ENCODE measurements at places on chromosomes 6 and 20. TPM values are rescaled to one million over a fixed set of nuclear protein-coding genes. Genes with fewer than 3 reads are reported as not detected.

DNA sequence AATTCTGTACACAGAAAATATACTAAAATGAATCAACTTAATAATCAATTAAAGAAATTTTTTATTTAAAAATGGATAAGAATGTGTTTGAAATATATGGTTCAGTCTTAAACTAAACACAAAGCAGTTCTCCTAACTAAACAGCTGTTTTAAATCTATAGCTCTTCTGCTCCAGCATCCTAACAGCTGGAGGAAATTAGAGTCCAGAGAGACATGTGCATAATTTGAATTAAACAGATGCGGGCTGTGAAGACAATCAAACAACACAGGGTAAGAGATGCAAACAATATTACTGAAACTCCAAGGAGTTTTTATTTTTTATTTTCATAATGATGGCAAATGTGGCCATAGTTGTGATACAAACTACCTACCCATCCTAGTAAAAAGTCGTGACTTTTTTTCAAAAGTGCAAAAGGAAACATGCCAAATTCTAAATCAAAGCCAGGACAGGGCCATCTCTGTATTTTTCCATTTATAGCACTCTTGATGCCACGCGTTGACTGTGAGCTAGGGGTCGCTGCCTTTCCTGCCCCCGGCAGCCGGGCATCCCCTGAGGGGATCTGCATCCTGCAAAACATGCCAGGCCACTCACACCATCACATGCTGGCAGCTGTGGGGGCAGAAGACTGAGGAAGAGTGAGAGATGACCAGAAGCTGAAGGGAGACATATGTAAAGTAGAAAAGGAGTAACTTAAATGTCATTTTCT lies 310.6 kb downstream of the PRKN start:
- H3K27me3 ChIP-seq, result no peaks in the 10 kb centered on the region
- no peak overlapping the region for H3K4me3 ChIP-seq
- no peak for DNase-seq
- no peaks in the 10 kb centered on the region for H3K4me1 ChIP-seq
- no peak overlapping the region for H3K27ac ChIP-seq

DNA sequence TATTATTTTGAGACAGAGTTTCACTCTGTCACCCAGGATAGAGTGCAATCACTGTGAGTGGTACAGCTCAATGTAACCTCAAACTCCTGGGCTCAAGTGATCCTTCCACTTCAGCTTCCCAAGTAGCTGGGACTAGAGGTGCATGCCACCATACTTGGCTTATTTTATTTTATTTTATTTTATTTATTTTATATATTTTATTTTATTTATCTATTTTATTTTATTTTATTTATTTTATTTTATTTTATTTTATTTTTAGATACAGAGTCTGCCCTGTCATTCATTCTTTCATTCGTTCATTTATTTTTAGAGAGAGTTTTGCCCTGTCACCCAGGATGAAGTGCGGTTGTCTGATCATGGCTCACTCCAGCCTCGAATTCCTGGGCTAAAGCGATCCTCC lies 35.5 kb downstream of the ATG5 start:
- H3K27ac ChIP-seq, result no peak overlapping the region
- no peak for DNase-seq
- H3K4me3 ChIP-seq, result no peak overlapping the region
- no peaks in the 10 kb centered on the region for H3K27me3 ChIP-seq
- H3K36me3 ChIP-seq, result peaks cover 52% of the 10 kb centered on the region

- H3K4me3 ChIP-seq, result no peak overlapping the region
- no peak for DNase-seq
- peaks cover 7% of the 10 kb centered on the region for H3K27me3 ChIP-seq
- no peak overlapping the region for H3K27ac ChIP-seq
- no peaks in the 10 kb centered on the region for H3K4me1 ChIP-seq
These were observed 43.4 kb downstream of the PTK7 start for GRCh38 chr6:43119482-43119881.

GRCh38 chr6:161429921-161430490 lies 156.1 kb upstream of the AGPAT4 start:
- no peak overlapping the region for H3K27ac ChIP-seq
- no peaks in the 10 kb centered on the region for H3K4me1 ChIP-seq
- H3K4me3 ChIP-seq, result no peak overlapping the region
- H3K36me3 ChIP-seq, result no peaks in the 10 kb centered on the region
- H3K27me3 ChIP-seq, result no peaks in the 10 kb centered on the region
- no peak for DNase-seq

GRCh38 chr6:99905209-99906106 lies 88.6 kb downstream of the MCHR2 start:
- H3K4me1 ChIP-seq, result no peaks in the 10 kb centered on the region
- H3K27ac ChIP-seq, result no peak overlapping the region
- H3K4me3 ChIP-seq, result no peak overlapping the region
- peaks cover 26% of the 10 kb centered on the region for H3K27me3 ChIP-seq
- H3K36me3 ChIP-seq, result no peaks in the 10 kb centered on the region
- DNase-seq, result no peak

- no peak overlapping the region for H3K27ac ChIP-seq
- peaks cover 18% of the 10 kb centered on the region for H3K4me1 ChIP-seq
- no peak overlapping the region for H3K4me3 ChIP-seq
- H3K36me3 ChIP-seq, result peaks cover 35% of the 10 kb centered on the region
- no peak for DNase-seq
These were observed 51.9 kb downstream of the TRMT11 start for GRCh38 chr6:126038234-126038633.

GRCh38 chr6:7802662-7803061 lies 76.8 kb downstream of the BMP6 start:
- peaks cover 6% of the 10 kb centered on the region for H3K4me1 ChIP-seq
- H3K27me3 ChIP-seq, result peaks cover 31% of the 10 kb centered on the region
- H3K4me3 ChIP-seq, result no peak overlapping the region
- H3K27ac ChIP-seq, result no peak overlapping the region
- no peaks in the 10 kb centered on the region for H3K36me3 ChIP-seq

GRCh38 chr6:148934539-148934938 lies 187.7 kb downstream of the UST start:
- no peak overlapping the region for H3K27ac ChIP-seq
- no peaks in the 10 kb centered on the region for H3K36me3 ChIP-seq
- no peak for DNase-seq
- H3K27me3 ChIP-seq, result no peaks in the 10 kb centered on the region
- no peak overlapping the region for H3K4me3 ChIP-seq
- H3K4me1 ChIP-seq, result peaks cover 1% of the 10 kb centered on the region

- no peak overlapping the region for H3K4me3 ChIP-seq
- no peaks in the 10 kb centered on the region for H3K4me1 ChIP-seq
- H3K36me3 ChIP-seq, result peaks cover 33% of the 10 kb centered on the region
- H3K27me3 ChIP-seq, result no peaks in the 10 kb centered on the region
- DNase-seq, result no peak
These were observed 26.0 kb upstream of the ADIG start for GRCh38 chr20:38554986-38555385.

DNA sequence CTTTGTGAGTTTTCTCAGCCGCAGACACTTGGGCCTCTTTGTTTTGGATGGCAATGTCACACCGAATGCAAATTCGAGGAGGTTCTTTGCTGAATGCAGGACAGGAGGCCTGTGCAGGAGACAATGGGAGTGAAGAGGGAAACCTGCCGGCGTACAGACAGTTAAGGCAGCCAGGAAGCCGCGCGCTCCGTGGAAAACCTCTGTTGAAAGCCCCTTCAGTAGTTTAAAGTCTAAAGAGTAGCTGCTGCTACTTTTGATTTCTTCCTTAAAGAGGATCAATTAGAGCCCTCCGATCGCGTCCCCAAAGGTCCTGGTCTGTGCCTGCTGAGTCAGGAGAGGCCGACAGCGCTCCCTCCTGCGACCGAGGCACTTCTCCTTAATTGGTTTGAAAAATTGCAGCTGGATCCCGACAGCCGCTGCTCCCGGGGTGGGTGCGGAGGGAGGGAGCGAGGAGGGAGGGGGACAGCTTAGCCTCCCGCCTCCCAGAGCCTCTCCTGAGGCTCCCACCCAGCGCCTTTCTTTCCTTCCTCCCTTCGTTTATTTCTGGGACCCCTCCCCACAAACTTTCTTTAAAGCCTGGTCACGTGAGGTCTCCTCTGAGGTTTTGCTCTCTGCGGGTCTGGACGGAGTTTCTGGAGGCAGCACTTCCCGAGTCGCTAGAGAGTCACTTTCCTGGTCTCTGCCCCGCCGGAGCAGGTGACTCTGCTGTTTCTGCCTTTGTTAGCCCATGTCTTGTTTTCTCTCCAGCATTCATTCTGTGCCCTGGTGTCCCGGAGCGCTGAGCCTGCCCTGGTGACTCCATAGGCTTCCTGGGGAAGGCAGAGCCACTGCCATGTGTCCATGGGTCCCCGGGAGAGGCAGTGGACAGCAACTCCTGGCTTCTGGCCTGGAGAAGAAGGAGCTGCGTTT lies 22.3 kb upstream of the RPP40 start:
- peak overlapping the region; percentile 20 for H3K4me3 ChIP-seq
- H3K27me3 ChIP-seq, result peaks cover 7% of the 10 kb centered on the region
- DNase-seq, result no peak

GRCh38 chr6:111591370-111591900 lies 14.2 kb downstream of the TRAF3IP2 start:
- no peaks in the 10 kb centered on the region for H3K27me3 ChIP-seq
- no peak overlapping the region for H3K4me3 ChIP-seq
- no peak for DNase-seq
- no peak overlapping the region for H3K27ac ChIP-seq

DNA sequence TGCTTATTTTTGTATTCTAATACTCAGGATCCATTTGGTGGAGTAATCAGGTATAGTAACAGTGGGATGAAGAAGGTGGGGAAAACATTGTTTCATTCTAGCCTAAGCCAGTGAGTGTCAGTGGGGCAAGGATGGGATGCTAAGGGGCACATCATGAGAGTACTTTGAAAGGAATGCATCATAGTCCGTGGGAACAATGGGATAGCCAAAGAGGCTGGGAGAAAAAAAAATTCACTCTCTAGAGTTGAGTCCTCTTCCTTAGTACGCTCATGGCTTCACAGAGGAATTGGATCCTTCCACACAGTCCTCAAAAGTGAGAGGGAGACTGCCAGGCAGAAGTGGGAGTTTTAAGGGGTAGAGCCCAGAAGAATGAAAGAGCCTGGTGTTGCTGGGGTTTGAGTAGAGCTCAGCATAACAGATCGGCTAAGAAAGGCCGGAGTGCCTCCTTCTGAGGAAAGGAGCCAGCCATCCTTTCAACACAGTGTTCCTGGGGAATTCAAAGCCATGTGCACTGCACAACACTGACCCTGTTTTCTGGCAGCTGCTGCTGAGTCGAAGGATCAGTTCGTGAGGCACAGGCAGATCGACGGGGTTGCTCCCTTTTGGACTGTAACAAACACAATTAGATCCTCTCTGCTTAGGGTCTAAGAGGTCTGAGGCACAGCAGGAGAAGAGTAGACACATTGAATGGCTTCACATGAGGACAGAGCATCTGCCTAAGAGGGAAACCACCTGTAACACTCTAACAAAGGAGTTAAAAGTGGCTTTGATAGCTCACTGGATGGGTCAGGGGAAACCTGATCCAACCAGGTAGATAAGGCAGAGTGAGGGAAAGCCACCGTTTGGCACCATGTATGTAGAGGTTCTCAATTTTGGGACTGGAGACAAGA lies 61.2 kb downstream of the ELOVL5 start:
- no peak overlapping the region for H3K27ac ChIP-seq
- no peak overlapping the region for H3K4me3 ChIP-seq
- peaks cover 43% of the 10 kb centered on the region for H3K4me1 ChIP-seq
- H3K36me3 ChIP-seq, result peaks cover 39% of the 10 kb centered on the region
- no peak for DNase-seq

- H3K27me3 ChIP-seq, result no peaks in the 10 kb centered on the region
- DNase-seq, result no peak
- no peak overlapping the region for H3K4me3 ChIP-seq
- H3K4me1 ChIP-seq, result peaks cover 21% of the 10 kb centered on the region
These were observed 2.1 kb upstream of the ZNF451 start for GRCh38 chr6:57087916-57088315.

DNA sequence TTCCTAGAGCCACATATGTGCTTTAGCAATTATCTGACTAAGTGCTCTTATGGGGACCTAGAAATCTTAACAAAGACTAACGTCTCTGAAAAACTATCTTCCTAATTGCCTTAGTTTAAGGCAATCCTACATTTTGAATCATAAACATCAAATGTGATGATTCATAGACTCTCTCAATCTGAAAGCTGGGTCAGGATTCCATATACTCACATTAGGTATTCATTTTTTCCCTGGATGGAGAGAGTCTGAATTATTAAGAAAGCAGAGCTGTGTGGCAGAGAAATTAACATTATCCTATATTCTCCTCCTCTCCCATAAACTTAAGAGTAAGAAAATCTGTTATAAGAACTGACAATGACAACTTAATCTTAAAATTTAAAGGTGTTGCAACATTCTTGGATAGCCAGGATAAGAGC lies 1.6 kb upstream of the PRL start:
- H3K36me3 ChIP-seq, result no peaks in the 10 kb centered on the region
- H3K27me3 ChIP-seq, result no peaks in the 10 kb centered on the region
- H3K4me3 ChIP-seq, result no peak overlapping the region
- H3K4me1 ChIP-seq, result no peaks in the 10 kb centered on the region

DNA sequence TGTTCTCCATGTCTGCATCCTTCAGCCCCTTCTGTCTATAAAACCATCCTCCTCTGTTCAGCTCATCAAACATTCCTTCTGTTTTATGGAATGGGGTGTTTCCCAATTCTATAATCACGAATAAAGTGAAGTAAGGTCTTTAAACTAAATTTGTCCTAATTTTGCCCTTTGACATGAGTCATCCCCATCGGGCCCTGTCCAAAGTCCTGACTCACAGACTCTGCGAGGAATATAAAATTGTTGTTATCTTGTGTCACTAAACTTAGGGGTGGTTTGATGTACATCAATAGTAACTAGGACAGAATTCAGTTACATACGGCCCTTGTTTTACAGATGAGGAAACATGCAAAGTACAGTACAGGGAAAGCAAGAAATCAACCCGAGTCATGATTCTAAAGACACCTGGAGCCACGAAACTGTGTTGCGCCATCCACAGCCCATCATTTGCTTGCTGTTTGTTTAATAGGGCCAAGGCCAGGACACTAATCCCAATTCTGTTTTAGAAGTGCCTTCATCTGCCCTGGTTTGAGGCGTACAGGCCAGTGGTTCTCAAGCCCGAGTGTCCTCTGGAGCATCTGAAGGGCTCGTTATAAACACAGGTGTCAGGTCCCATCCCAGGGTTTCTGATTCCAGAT lies 2.8 kb downstream of the ACSS1 start:
- H3K27me3 ChIP-seq, result no peaks in the 10 kb centered on the region
- no peak for DNase-seq
- peaks cover 9% of the 10 kb centered on the region for H3K36me3 ChIP-seq
- H3K27ac ChIP-seq, result no peak overlapping the region
- peaks cover 50% of the 10 kb centered on the region for H3K4me1 ChIP-seq

DNA sequence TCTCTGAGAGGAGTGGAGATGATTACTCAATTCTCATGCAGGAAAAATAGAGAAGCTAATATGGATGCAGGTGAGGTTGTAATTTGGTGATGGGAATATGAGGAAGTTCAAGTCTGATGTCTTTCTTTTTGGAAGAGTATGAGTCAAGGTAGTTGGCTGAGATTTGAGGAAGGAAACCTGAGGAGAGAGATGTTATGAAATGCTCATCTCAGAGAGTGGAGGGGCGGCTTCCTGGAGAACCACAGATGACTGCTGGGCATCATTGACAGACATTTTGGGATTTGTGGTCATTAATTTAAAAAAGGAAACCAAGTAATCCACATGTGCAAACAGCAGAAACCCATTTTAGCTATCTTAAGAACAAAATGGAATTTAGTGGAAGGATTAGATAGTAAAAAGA lies 72.5 kb upstream of the UST start:
- peaks cover 14% of the 10 kb centered on the region for H3K27me3 ChIP-seq
- H3K4me1 ChIP-seq, result no peaks in the 10 kb centered on the region
- H3K4me3 ChIP-seq, result no peak overlapping the region
- DNase-seq, result no peak
- no peak overlapping the region for H3K27ac ChIP-seq

Gene MYB
- 47.0 TPM for total RNA-seq

Gene WFDC12
- not detected for total RNA-seq

Gene TCP1
- total RNA-seq, result 320 TPM

Gene LTA
- 70.0 TPM for total RNA-seq

Gene TSBP1
- not detected for total RNA-seq

Gene SRPK1
- 88.2 TPM for total RNA-seq

Gene WFDC5
- total RNA-seq, result not detected

Gene TAF4
- total RNA-seq, result 24.2 TPM
